ENCODE measurements at places on chromosomes 16 and 17.

GRCh38 chr16:1310832-1311200 lies 1.4 kb downstream of the UBE2I start:
- peaks cover 47% of the 10 kb centered on the region for H3K4me1 ChIP-seq
- DNase-seq, result peak; percentile 69
- peak overlapping the region; percentile 93 for H3K27ac ChIP-seq
- no peaks in the 10 kb centered on the region for H3K27me3 ChIP-seq
- peaks cover 28% of the 10 kb centered on the region for H3K36me3 ChIP-seq

- peak; percentile 62 for DNase-seq
- H3K4me3 ChIP-seq, result peak overlapping the region; percentile 13
- peak overlapping the region; percentile 78 for H3K27ac ChIP-seq
- no peaks in the 10 kb centered on the region for H3K36me3 ChIP-seq
Measured at GRCh38 chr16:88550246-88550661, 19.9 kb upstream of the ZC3H18 start.

GRCh38 chr17:80382956-80383355 lies 32.0 kb upstream of the ENDOV start:
- peak overlapping the region; percentile 54 for H3K27ac ChIP-seq
- no peaks in the 10 kb centered on the region for H3K27me3 ChIP-seq
- H3K4me1 ChIP-seq, result no peaks in the 10 kb centered on the region
- peak; percentile 5 for DNase-seq
- no peak overlapping the region for H3K4me3 ChIP-seq

GRCh38 chr16:72894293-72895151 lies 153.4 kb downstream of the ZFHX3 start:
- no peak overlapping the region for H3K27ac ChIP-seq
- peaks cover 2% of the 10 kb centered on the region for H3K36me3 ChIP-seq
- H3K4me3 ChIP-seq, result no peak overlapping the region
- H3K27me3 ChIP-seq, result peaks cover 4% of the 10 kb centered on the region

- DNase-seq, result no peak
- H3K27ac ChIP-seq, result peak overlapping the region; percentile 12
- H3K4me1 ChIP-seq, result no peaks in the 10 kb centered on the region
- no peaks in the 10 kb centered on the region for H3K36me3 ChIP-seq
Measured at GRCh38 chr16:1575578-1575977, 36.3 kb downstream of the IFT140 start.

DNA sequence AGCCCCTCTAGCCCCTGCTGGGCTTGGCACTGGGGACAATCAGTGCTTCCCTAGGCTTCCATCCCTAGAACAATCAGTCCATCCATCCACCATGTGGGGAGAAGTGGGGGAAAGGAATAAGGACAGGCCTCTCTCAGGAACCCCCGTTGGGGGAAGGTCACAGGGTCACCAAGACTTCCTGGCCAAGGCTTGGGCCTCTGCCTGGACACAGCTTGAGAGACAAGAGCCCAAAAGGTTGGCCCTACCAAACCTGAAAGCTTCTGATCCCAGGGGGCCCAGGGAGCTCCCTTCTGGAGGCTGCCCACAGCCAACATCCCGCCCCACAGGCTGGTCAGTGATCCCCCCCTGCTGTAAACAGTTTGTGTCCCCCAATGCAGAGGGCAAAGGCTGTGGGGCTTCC lies 16.2 kb upstream of the MTMR4 start:
- peaks cover 17% of the 10 kb centered on the region for H3K4me1 ChIP-seq
- DNase-seq, result no peak
- H3K4me3 ChIP-seq, result peak overlapping the region; percentile 32
- no peaks in the 10 kb centered on the region for H3K36me3 ChIP-seq
